ENCODE measurements at places on chromosomes 1 and 21. TPM values are rescaled to one million over a fixed set of nuclear protein-coding genes. Genes with fewer than 3 reads are reported as not detected.

- no peak for DNase-seq
These were observed 10.5 kb upstream of the CTNNBIP1 start for GRCh38 chr1:9920606-9921005.

DNA sequence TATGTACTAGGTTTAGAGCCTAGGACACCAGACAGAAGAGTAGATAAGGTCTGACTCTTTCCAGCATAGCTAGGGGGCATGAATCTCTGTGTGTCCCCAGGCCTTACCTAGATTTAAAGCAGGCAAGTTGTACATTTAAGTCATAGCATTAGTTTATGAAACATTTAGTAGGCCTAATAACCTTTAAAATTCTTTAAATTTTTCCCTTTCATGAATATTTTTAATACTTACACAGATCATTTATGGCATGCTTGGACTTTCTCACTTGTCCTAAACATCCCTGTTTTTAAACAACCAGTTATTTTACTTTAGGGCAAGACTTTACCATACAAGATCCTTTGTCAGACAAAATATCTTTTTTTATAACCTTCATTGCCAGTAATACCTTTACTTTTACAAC, 258.4 kb upstream of the ZRANB2 start:
- no peak for DNase-seq

DNA sequence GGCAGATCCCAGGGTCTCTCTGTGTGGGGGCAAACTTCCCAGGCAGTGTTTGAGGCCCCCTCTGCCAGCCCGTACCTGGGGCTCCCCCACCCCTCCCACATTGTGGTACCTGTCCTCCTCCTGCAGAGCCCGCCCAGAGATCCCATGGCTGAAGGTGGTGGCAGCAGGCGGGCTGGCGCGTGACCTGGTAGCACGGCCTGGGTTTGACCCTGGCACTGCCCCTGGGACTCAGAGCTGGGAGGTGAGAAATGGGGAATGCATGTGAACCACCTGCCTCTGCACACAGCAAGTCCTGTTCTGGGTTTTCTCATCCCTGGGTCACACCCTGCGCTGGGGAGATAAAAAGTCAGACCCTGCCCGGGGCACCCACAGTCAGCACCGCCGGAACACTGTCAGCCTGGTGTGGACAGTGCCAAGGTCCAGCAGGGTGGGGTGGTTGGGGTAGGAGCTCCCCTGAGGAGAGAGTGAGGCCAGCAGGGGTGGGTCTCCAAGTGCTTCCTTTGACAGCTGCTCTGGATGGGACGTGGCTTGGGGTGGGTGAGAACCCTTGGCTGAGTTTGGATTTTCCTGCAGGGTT, 11.8 kb downstream of the AGRN start:
- no peak for DNase-seq

- DNase-seq = no peak
These were observed 40.7 kb downstream of the AHDC1 start for GRCh38 chr1:27563341-27563590.

DNA sequence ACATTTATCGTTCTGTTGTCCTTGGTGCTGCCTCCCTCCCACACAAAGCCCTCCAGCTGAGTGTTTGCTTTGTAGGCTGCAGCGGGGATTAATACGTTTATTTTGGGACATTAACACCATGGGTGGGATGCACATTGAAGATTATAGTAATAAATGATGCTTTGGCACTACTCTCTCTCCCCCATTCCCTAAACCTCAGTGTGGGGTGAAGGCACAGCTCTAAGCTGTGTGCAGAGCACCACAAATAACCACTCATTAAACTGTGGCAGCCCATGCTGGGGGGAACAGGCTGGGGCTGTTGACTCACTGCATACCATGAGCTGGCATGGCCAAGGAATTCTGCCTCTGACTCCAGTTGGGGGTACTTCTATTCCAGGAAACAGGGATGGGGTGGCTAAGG, 7.7 kb downstream of the PCP4L1 start:
- no peak for DNase-seq

- DNase-seq = no peak
These were observed 108.1 kb upstream of the IVNS1ABP start for GRCh38 chr1:185425163-185425562.

- DNase-seq = no peak
These were observed 132.2 kb downstream of the ATP5PO start for GRCh38 chr21:33783187-33783979.

- no peak for DNase-seq
These were observed 21.1 kb upstream of the UBXN10 start for GRCh38 chr1:20164694-20165202.

The FAM78B gene
- 0.41 TPM for total RNA-seq

The KRTAP21-1 gene
- total RNA-seq = not detected

The CHIA gene
- total RNA-seq = not detected

The KCNJ9 gene
- not detected for total RNA-seq
